Hypothalamus (tissue), 51 donors: ENCODE measurements at places on chromosomes 1 and 21.

DNA sequence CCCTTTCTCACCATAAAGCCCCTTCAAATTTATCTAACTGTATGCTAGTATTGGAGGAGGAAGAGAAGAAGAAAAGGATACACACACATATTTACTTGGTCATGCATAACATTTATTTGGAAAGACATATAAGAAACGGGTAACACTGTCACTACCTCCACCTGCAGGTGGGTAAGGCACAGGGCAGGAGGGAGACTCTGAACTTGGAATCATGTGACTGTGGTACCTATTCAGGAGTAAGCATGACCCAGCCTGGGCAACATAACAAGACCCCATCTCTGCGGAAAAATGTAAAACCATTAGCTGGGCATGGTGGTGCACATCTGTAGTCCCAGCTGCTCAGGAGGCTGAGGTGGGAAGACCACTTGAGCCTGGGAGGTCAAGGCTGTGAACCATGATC, 1.4 kb upstream of the PADI6 start:
- DNase-seq = no peak

GRCh38 chr1:32311709-32312393, 20.0 kb downstream of the HDAC1 start:
- no peak for DNase-seq

- DNase-seq = no peak
These were observed 111.2 kb upstream of the ADGRL2 start for GRCh38 chr1:81689531-81689941.

- DNase-seq = peak; percentile 31
These were observed 15.6 kb downstream of the ALPL start for GRCh38 chr1:21524686-21525339.

DNA sequence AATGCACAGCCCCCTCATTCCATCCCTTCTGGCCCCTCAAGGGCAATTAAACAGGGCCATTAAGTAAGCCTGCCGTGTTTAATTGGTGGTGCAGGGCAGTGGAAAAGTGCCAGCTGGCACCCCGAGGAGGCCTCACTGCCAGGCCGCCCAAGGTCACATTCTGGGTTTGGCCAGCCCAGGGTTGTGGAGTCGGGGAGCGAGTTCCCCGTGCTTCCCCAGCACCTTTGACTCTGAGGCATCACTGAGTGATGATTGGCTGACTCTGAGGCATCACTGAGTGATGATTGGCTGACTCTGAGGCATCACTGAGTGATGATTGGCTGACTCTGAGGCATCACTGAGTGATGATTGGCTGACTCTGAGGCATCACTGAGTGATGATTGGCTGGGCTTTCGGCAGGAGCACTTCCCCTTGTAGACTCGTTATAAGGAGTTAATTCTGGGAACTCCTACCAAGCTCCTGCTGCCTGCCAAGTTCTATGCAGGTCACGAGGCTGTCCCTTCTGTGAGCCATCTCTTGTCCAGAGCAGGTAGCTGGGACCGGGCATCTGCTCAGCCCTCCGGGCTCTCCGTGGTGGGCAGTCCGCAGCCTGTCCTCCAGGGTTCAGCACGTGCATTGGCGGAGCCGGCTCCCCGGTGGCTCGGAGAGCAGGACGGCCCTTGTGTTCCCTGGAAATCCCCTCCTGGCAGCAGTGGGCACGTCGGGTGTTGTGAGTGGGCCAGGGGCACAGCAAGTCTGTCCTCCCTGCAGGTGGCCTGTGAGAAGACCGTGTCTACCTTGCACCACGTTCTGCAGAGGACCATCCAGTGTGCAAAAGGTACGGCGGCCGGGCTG, 20.9 kb downstream of the CSTB start:
- DNase-seq = no peak

- DNase-seq = no peak
These were observed 38.4 kb downstream of the MIXL1 start for GRCh38 chr1:226261818-226262217.

- no peak for DNase-seq
These were observed at the start of gene NGF for GRCh38 chr1:115337633-115338456. Gene NGF (minus strand): TSS chr1:115338249. CDS start chr1:115286795, 51,454 bp downstream.

DNA sequence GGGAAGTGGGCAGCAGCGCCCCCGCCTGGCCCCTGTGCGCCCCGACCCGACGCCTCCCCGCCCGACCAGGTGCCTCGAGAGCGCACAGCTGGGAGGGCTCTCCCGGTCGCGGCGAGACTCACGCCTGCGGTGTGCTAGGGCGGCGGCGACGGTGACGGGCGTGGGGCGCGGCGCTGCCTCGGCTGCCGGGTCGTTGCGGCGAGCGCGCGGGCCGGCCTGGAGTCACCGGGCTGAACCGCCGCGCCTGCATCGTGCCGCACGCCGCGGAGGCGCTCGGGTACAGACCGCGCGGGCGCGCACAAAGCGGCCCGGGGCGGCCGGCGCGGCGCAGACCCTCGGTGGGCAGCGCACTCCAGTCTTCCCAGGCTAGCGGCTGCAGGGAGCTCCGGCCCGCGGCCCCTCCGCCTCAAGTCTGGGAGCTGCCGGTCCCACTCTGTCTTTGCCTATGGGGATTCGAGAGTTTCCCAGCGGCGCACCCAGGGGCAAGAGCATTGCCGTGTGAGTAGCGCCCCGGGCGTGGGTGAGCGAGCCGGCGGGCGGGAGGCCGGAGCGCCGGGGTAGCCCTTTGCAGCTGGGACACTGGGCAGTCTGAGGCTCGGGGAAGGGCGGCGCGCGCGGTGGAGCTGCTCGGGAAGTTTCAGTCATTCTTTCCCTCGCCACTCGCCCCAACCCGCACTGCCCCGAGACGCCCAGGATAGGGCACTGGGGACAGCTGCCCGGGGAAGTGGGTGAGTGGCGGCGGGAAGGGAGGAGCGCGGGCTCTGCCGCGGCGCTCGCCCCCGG, at the start of gene SLC35F3:
TSS of gene SLC35F3 (plus strand) at position 44 of the 783 bp plus-strand sequence.
- peak; percentile 17 for DNase-seq

DNA sequence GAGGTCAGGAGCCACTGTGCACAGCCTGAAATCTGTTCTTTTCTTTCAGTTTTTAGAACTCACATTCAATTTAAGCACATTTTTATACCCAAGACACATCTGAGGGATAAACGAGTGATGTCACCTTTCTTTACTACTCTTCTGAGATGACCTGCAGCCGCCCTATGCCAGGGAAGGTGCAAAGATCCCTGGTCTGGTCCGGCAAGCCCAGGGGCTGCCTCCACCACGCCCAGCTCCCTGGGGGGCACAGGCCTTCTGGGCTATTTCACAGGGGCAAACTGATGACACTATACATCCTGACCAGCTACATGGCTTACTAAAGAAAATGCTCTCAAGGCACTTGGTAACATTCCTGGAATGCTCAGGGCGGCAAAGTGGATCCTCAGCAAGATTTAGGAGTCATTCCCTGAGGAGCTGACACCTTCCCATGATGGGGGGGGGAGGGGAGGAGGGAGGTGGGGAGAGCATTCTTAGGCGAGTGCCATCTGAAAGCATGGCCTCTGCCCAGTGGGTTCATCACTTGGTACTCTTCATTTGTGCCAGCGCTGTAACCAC, 11.3 kb downstream of the MRAP start:
- no peak for DNase-seq

GRCh38 chr1:210250665-210250997, 18.0 kb downstream of the SERTAD4 start:
- peak; percentile 49 for DNase-seq

DNA sequence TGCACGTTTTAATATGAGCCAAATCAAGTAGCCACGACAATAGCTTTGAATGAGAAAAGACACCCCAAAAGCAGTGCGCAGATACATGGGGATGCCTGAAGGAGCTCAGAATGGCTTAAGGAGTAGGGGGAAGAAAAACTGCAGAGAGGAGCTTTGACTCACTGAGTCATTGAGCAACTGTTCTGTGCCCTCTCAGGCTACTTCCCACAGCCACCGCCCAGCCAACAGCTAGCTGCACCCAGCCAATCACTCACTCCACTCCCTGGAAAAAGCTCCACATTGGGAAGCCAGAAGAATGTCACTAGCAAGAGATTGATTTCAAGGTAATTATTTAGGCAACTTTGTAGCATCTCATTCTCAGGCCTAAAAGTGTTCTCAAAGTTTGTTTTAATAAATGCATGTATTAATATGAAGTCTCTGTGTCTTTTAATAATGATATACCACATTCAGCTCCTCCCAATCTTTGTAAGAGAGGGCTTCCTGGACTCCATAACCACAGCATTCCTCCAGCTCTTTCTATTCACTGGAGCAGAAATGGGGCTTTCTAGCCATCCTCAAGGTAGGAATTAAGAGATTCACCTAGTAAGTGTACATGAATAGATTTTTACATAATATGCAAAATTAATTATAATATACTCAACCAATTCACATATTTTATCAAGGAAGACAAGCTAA, 16.8 kb downstream of the DUSP10 start:
- DNase-seq = no peak

- no peak for DNase-seq
These were observed 86.7 kb upstream of the TLR5 start for GRCh38 chr1:223229756-223230155.

DNA sequence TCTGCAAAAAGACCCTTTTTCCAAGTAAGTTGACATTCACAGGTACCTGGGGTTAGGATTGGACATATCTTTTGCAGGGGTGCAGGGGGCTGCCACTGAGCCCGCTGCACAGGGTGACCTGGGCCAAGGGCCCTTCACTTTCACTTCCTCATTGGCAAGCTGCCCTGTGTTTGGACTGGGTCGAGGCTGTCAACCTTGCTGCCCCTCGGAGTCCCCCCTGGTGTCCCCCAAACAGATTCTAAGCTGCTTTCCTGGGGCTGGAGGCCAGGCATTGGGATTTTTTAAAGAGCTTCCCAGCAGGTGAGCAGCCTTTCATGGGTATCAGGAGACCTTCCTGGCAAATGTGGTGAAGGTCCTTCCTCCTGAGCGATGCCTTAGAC, 7.9 kb upstream of the UMODL1 start:
- no peak for DNase-seq

- DNase-seq = no peak
These were observed at the start of gene KRTAP12-1 for GRCh38 chr21:44681861-44682579. Gene KRTAP12-1 (minus strand): TSS chr21:44682163. CDS start chr21:44682123, 40 bp downstream.

- DNase-seq = no peak
These were observed 20.1 kb upstream of the S100A10 start for GRCh38 chr1:152013664-152014237.

GRCh38 chr1:226444901-226445300, 37.0 kb upstream of the PARP1 start:
- no peak for DNase-seq

GRCh38 chr1:168050307-168050706, 86.4 kb downstream of the GPR161 start:
- no peak for DNase-seq

- no peak for DNase-seq
These were observed 104.5 kb upstream of the HNRNPU start for GRCh38 chr1:244968881-244969280.

- no peak for DNase-seq
These were observed 102.9 kb downstream of the AHCTF1 start for GRCh38 chr1:246828818-246829217.

DNA sequence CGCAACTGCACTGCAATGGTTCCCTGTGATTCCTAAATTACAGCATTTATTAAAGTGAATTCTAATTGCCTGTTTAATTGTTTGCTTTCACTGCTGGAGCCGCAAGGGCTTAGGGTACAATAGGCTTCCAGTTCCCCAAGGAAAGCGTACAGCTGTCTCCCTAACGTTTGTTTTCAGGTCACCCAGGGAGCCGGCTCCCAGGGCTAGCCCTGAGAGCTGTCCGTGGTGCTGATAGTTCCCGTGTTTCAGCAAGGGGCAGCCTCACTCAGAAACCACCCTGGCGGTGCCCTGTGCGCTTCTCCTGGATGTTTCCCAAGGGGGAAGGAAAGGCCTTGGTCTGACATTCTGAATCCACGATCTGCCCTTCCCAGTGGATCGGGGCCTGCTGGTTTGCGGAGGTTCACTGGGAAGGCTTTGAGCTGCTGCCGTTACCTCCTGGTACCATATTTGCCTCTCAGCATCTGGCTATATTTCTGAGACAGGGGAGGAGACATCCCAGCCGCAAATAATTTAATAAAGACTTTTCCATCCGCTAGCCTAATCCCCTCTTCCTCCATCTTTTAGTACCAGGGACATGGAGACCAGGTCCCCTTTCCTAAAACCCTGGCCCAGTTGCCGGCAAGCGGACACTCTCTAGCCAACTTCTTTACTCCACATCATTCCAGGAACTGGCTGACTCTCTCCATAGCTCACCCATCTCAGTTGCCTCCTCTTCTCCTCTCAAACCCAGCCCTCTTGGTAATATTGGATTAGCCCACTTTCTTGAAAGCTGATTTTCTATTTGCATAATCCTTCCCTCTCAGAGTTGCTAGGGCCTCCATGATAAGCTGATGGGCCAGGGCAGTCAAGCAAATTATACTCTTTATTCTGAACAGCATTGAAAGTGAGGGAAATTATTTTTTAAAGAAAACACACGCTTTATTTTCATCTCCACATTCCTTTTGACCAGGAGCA, 149.0 kb downstream of the IGSF21 start:
- no peak for DNase-seq

- no peak for DNase-seq
These were observed 2.0 kb downstream of the AK5 start for GRCh38 chr1:77283701-77284425.

DNA sequence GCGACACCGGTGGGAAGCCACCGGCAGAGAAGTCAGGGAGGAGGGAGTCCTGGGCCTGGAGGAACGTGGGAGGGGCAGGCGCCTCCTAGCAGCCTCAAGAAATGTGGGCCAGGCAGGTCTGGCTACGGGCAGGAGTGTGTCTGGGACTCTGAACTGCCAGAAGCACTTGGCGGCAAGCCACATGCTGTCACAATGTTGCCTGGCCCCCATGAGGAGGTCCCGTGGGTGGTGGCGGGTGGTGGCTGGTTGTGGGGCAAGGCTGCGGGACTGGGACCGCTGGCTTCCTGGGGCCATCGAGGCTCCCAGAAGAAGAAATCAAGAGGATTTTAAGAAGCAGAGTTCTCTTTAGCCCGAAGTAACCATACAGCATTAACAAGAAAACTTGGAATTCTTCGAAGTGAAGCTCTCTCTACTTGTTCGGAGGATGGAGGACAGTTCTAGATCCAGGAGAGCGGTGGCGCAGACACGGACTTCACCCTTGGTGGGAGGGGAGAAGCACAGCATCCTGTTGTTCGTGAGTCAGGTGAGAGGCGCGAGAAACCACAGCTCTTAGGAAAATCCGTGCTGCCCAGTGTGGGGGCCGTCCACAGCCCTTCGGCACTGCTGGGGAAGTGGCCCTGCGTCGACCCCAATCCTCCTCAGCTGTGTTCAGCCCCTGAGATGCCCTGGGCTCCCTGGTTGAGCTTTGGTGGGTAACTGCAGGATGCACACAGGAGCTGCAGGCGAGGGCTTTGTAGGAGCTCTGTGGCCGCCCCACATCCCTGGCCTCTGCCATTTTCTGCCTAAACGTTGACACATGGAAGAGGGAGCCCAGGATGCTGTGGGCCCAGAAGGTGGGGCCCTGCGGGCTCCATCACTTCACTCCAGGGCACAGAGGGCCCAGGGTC, 12.4 kb downstream of the SKI start:
- peak; percentile 69 for DNase-seq

GRCh38 chr1:18145851-18146618, 38.4 kb downstream of the IGSF21 start:
- DNase-seq = no peak

DNA sequence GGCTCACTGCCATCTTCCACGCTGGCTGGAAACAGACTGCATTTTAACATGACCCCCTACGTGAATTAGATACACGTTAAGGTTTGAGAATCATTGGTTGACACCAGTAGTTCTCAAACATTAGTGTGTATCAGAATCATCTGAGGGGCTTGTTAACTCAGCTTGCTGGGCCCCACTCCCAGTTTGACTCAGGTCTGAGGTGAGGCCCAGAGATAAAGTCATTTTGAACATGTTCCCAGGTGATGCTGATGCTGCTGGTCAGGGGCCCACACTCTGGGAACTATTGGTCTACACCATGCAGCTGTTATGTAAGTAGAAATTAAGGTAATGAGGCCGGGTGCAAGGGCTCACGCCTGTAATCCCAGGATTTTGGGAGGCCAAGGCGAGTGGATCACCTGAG, 1.3 kb downstream of the LSM10 start:
- no peak for DNase-seq

GRCh38 chr21:28875078-28875477, 117.6 kb downstream of the LTN1 start:
- no peak for DNase-seq
